ENCODE measurements at places on chromosomes 2 and 18.

DNA sequence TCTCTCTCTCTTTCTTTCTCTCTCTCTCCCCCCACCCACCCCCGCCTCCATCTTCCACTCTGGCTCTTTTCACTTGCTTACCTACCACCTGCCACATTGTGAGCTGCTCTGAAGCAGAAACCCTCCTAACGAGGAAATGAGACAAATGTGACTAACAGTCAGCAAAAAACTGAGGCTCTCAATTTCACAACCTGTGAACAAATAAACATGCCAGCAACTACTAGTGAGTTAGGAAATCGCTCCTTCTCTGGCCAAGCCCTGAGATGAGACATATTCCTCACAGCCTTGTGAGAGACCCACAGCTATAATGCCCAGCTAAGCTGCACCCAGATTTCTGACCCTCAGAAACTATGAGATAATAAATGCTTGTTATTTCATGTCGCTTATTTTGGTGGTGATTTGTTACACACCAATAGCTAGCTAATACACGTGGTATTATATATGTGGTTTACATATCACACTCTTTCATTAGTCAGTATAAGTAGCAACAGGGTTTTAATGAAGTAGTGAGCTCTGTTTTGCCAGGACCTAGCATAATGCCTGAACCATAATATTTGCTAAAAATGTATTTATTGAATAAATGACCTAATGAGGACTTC, 8.4 kb upstream of the ZNF521 start:
- DNase-seq: no peak

DNA sequence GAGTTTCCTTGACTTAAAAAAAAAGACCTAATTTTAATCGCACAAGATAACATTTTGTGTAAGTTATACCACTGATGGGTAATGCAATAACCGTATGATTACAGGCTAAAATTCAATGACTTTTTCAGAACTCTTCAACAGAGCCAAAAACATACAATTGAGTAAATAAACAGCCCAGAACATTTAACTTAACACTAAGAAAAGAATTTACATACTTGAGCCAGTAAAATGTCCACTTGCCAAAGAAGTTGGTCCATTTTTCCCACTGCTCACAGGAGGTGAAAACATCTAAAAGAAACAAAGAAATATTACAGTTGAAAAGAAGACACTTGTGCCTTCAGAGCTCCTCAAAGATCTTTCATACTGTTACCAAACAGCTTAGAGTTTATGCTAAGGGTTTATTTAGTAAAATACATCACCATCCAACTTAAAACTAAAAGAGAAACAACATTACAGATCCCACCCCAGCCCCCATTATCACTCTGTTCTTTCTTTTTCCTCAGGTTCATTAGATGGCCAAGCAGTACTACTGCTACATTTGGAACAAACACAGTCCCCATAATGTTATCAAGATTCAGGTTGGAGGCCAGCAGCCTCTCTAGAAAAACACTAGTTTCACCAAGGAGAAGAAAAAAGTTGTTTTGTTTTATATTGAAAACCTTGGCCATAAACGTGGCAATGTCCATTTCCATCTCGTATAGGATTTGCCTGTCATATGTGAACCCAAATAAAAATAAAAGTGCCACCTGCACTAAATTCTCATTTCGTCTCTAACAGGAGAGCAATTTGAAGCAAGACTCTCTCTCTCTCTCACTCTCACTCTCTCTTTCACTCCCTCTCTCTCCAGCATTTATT, 2.7 kb downstream of the TCF4 start:
- DNase-seq: no peak

- no peak for DNase-seq
Measured at GRCh38 chr2:37219046-37219445, 12.3 kb downstream of the CEBPZ start.

- DNase-seq: no peak
Measured at GRCh38 chr2:192044496-192044895, 150.2 kb downstream of the TMEFF2 start.

DNA sequence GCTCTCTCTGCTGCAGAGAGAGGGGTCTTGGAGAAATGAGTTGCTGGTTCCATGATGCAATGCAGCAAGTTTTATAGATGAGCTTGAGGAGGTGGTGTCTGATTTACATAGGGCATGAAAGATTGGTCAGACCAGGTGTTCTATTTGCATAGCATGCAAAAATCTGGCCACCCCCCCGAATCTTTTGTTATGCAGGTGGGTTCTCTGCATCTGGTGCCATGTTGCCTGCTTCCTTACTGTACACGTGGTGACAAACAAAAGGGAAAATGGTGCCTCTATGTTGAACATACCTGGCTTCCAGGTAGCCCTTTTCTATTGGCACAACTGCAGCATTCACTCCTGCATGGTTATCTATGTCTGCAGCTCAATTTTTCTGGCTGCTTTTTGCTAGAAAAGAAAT, 169.4 kb downstream of the GALNT1 start:
- DNase-seq: no peak

DNA sequence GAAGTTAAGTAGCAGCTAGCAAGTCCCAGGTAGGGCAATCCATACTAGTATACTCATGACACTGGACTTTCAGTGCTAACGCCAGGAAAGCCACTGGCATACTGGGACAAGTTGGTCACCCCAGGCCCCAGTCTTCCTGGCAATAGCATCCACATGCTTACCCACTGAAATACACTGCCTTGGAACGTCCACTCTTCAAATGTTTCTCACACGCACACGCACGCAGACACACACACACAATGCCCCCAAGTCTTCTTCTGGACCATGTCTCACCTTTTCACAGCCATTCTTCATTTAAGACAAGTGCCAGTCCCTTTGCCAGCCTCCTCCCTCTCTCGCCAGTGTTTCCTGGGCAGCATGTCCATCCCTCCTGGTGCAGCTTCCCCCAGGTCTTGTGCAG, 8.7 kb upstream of the TEX261 start:
- no peak for DNase-seq

GRCh38 chr2:214322662-214323061, 88.2 kb upstream of the VWC2L start:
- DNase-seq: no peak

DNA sequence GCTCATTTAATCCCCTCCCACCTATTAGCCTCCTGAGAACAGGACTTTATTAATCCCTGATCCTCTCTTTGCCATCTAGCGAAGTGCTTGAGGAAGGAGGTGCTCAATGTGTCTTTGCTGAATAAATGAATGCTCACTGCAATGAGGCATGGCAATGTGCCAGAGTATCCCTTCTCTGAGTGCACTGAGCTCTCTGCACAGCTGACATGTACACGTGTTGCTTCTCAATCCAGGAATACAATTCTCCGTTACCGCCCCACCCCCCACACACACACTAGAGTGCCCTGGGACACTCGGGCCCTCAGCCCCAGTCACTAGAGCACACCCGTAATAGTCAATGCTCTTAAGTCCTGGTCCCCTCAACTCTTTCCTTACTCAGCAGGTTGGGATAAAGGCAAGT, 41.4 kb downstream of the FAM178B start:
- DNase-seq: no peak

GRCh38 chr2:69561101-69561500, 82.4 kb downstream of the AAK1 start:
- no peak for DNase-seq

DNA sequence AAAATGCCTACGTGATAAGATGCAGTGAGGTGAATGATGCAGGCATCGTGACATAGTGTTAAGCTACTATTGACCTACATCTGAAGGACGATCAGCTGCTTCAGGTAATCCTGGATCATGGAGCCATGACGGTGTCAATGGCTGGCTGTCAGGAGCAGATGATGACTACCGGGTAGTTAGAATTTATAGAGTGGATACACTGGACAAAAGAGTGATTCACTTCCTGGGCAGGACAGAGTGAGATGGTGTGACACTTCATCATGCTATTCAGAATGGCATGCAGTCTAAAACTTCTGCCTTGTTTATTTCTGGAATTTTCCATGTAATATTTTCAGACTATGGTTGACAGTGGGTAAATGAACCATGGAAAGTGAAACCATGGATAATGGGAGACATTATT, 29.5 kb downstream of the METTL8 start:
- DNase-seq: no peak

GRCh38 chr2:207984765-207985480, 40.4 kb downstream of the PLEKHM3 start:
- DNase-seq: no peak

DNA sequence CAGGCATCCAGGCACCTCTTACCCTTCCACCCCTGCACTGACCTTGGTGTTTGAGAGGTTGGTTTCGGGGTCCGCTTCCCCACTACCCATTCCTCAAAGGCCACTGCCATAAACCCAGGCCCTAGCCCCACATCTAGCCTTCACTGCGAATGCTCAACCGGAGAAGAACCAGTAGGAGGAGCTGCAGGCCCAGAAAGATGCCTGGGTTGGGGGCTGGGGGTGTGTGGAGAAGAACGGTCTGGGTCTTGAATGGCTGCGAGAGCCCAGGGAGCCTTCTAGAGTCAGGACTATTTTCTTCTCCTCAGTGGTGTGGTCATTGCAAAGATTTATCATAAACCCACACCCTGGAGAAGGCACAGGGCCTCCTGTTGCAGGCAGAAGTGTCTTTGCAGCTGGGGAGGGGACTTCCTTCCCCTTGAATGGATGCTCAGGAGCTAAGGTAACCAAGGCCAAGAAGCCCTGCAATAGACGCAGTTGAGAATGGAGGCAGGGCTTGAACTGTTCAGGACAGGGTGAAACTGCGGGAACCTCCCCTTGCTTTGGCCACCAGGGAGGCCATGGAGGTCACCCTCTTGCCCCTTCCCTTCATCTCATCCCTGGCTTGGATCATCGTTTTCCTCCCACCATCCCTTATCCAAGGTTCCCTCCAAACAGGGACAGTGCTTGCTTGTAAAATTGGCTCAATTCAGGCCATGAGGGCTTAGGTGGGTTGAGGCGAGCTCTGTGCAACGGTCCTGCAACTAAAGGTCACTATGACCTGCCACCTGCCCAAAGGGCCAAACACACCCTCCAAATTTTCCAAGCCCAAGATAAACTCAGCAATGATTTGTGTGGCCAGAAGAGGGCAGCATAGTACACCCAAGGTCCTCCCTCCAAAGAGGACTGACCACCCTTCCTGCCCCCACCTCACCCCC, 20.9 kb downstream of the THNSL2 start:
- no peak for DNase-seq

DNA sequence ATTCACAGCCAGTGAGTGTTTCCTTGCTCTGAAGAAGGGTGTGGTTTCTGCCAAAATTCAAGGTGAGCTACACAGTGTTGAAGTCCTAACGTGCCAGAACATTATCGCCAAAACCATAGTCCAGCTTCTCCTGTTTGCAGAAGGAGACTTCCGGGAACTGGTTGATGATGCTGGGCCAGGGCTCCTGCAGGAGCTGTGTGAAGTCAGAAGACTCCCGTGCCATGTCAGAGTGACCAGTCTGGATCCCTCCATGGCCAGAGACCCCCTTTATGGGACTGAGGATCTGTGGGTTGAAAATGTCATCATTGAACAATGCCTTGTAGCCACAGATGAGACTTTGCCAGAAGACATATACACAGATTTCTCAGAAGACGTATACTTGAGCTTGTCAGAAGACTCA, 96.0 kb upstream of the RAB12 start:
- no peak for DNase-seq

GRCh38 chr2:141517180-141517851, 613.5 kb downstream of the LRP1B start:
- no peak for DNase-seq

DNA sequence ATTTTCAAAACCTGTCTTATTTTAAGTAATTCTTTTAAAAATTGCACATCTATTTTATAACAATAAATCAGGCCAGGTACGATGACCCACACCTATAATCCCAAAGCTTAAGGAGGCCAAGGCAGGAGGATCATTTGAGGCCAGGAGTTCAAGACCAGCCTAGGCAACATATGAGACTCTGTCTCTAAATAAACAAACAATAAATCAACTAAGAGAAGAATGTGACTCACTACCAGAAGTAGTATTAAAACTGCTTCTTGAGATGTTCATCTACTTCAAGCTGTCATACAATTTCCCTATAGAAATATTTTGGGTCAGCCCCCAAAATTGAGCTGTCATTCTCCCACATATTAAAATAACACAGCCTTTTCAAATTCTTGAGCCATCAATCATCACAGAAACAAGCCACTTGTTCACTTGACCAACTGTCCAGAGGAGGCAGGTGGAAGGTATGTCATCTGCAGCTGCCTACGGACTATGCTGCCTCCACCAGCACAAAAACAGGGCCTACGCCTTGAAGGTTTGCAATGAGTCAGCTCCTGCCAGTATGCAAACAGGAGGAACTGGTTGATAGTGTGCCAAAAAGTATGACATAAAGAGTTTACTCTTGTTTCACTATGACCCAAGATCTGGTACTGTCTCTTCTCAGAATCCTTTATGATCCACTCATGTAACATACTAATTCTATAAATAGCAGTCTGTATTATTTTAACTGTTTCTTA, 33.6 kb downstream of the KIDINS220 start:
- no peak for DNase-seq

- no peak for DNase-seq
Measured at GRCh38 chr2:36455011-36455410, 99.4 kb downstream of the CRIM1 start.

GRCh38 chr2:105321875-105322646, 7.5 kb downstream of the TGFBRAP1 start:
- no peak for DNase-seq

DNA sequence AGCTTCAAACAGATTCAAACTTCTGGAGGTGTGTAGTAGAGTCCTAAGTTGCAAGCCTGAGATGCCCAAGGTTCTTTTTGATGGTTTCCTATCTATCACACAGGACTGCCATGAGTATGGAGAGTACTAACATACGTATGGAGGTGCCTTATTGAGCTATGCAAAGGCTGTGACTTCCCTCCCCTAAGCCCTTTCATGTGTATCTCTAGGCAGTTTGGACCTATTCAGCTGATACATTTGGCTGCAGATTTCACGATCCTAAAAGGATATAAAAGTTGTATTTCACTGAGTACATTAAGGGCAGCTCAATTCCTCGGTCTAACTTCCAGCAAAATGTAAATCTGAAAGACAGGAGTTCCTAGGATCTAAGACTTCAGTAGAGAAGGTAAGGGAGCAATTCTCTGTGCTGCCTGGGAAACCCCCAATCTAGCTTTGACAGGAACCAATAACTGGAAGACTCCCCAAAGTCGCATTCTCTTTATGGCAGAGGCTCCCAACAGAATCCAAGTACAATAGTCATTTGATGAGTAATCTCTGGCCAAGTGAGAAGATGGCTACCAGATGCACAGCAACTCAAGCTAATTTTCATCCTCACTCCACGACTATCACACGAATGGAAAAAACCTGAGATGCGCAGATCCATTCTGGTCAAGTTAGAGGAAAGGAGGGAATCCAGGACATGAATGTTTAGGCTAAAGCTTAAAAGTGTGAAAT, 83.8 kb downstream of the ATL2 start:
- DNase-seq: no peak

- DNase-seq: no peak
Measured at GRCh38 chr18:8242151-8242696, 367.0 kb upstream of the RAB12 start.

- DNase-seq: no peak
Measured at GRCh38 chr2:6526093-6526824, 339.4 kb downstream of the CMPK2 start.

GRCh38 chr18:6118080-6118479, 222.8 kb upstream of the TMEM200C start:
- no peak for DNase-seq

- no peak for DNase-seq
Measured at GRCh38 chr2:122007577-122007976, 252.1 kb downstream of the TSN start.

- no peak for DNase-seq
Measured at GRCh38 chr2:27094353-27094984, 7.9 kb downstream of the KHK start.

Data from activated naive CD8-positive, alpha-beta T cell treated with anti-CD3 and anti-CD28 coated beads, Interleukin-2, amount 50 U/mL, for 16 hours (primary cell).